ENCODE measurements at places on chromosomes 2 and 18. TPM values are rescaled to one million over a fixed set of nuclear protein-coding genes. Genes with fewer than 3 reads are reported as not detected.
A peak's percentile ranks its signal among the peaks of the same experiment; 100 is the strongest.

GRCh38 chr2:188193230-188193629 is 98.4 kb upstream of the GULP1 start:
- no peak for DNase-seq
- H3K4me3 ChIP-seq, result no peak overlapping the region
- no peaks in the 10 kb centered on the region for H3K4me1 ChIP-seq
- no peaks in the 10 kb centered on the region for H3K36me3 ChIP-seq
- H3K27ac ChIP-seq, result no peak overlapping the region

- no peaks in the 10 kb centered on the region for H3K36me3 ChIP-seq
- peak within 1 kb of the TSS; percentile 28 for H3K4me3 ChIP-seq
Observed at GRCh38 chr2:73984203-73984921, at the start of gene TET3. TET3 (plus strand) TSS chr2:73984910; CDS start chr2:73986404, 1,494 bp downstream.

DNA sequence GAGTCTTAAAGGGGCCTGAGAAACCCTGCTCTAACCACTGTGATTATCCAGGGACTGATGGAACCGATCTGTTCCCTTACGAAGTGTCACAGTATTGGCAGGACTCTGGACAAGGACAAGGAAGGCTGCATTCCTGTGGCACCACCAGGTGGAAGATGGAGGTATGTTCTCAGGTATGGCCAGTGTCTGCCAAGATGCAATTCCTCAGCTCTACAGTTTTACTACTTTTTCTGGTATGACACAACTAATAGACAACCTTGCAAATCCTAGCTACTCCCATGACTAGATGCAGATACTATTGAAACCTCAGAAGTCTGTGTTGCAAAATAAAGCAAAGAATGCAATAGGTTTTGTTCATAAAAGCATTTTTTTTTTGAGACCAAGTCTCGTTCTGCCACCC is 14.6 kb downstream of the RAB31 start:
- peak; percentile 57 for DNase-seq
- no peaks in the 10 kb centered on the region for H3K4me1 ChIP-seq
- no peaks in the 10 kb centered on the region for H3K27me3 ChIP-seq
- no peak overlapping the region for H3K4me3 ChIP-seq
- H3K27ac ChIP-seq, result no peak overlapping the region

DNA sequence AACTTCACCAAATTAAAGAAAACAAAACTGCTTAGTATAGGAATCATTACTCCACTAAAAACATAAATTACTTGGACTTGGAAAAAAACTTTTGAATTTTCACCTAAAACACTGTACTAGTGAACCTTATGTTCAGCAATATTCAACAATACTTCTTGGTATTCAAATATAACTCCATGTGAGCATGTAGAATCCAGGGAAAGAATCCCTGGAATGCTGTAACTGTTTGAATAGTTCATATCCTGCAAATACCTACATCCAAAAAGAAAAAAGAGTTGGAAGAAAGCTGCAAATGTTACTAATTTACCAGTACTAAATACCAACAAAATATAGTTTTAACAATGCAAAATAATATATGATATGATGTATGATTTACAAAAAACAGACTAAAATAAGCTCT is 65.4 kb downstream of the IKZF2 start:
- no peak overlapping the region for H3K27ac ChIP-seq
- H3K36me3 ChIP-seq, result no peaks in the 10 kb centered on the region
- H3K4me3 ChIP-seq, result no peak overlapping the region
- H3K27me3 ChIP-seq, result no peaks in the 10 kb centered on the region
- H3K4me1 ChIP-seq, result no peaks in the 10 kb centered on the region

DNA sequence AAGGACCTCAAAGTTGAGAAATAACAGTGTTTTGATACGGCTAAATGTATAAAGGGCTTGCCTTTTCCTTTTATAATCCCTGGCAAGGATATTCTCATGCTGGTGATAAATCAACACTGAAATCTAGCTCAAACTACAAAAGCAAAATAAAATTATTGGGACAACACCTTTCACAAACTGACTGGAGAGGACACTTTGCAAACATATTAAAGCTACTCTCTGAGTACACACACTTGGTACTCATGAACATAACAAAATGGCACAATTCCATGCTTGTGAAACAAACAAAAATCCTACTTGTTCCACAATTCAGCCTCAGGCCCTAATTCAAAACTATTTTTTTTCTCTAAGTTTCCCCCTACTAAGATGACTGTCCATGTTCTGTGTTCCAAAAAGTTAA is 305.8 kb downstream of the ETAA1 start:
- H3K27ac ChIP-seq, result no peak overlapping the region
- no peaks in the 10 kb centered on the region for H3K4me1 ChIP-seq
- no peak for DNase-seq

DNA sequence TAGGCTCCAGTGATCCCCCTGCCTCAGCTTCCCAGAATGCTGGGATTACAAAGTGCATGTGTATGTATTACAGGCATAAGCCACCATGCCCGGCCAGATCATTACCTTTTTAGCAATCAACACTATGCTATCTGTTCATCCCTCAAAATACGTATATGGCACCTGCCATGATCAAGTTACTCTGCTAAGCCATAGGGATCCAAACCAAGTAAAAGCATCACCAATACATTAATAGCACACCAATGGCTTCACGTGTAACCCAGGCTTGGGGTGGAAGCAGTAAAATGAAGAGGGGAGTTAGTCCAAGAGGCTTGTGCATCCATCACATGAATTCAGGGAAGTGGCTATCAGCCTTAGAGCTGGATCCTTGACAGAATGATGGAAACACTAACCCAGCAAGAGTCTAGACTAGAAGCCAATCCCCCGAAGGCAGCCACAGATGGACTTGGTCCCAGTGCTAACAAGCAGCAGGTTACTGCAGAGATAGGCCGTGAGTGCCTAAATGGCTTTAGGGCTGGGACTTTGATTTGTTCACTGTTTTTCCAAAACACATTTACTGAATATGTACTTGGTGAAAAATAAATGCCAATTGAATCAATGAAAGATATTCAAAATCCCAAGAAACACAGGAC is 11.3 kb downstream of the HDLBP start:
- H3K27me3 ChIP-seq, result no peaks in the 10 kb centered on the region
- no peak overlapping the region for H3K4me3 ChIP-seq
- no peaks in the 10 kb centered on the region for H3K36me3 ChIP-seq
- no peak for DNase-seq

- H3K27me3 ChIP-seq, result no peaks in the 10 kb centered on the region
Observed at GRCh38 chr2:75790121-75790813, 79.6 kb upstream of the GCFC2 start.

DNA sequence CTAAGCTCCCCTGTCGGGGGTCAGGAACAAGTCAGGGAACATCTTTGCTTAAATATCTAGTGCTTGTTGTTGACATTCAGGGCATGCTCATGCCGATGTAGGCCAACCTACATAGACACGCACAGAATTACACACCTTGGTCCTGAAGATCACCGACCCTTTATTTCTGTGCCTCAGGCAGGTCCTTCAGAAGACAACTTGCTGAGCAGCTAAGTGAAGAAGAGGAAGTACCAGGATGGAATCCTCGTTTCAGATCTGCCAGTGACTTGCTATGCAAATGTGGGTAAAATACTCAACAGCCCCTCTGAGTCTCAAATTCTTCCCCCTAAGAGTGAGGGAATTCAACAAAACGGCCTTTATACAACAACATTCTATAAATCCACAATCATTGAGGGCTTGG is 494.7 kb downstream of the BCL11A start:
- no peaks in the 10 kb centered on the region for H3K27me3 ChIP-seq
- no peaks in the 10 kb centered on the region for H3K36me3 ChIP-seq
- peaks cover 13% of the 10 kb centered on the region for H3K4me1 ChIP-seq
- H3K4me3 ChIP-seq, result no peak overlapping the region
- DNase-seq, result no peak

- DNase-seq, result no peak
- H3K4me3 ChIP-seq, result no peak overlapping the region
- H3K27me3 ChIP-seq, result no peaks in the 10 kb centered on the region
- no peak overlapping the region for H3K27ac ChIP-seq
Observed at GRCh38 chr2:219829667-219830352, 202.4 kb downstream of the SLC4A3 start.

- DNase-seq, result no peak
- H3K4me3 ChIP-seq, result peak overlapping the region; percentile 68
- H3K36me3 ChIP-seq, result no peaks in the 10 kb centered on the region
- H3K4me1 ChIP-seq, result peaks cover 9% of the 10 kb centered on the region
Observed at GRCh38 chr2:73736378-73736777, 767 bp downstream of the TPRKB start.

GRCh38 chr2:43051338-43051737 is 175.1 kb downstream of the ZFP36L2 start:
- no peaks in the 10 kb centered on the region for H3K27me3 ChIP-seq
- DNase-seq, result no peak
- no peak overlapping the region for H3K27ac ChIP-seq
- no peak overlapping the region for H3K4me3 ChIP-seq
- H3K4me1 ChIP-seq, result peaks cover 10% of the 10 kb centered on the region

GRCh38 chr18:2774669-2775068 is 72.1 kb upstream of the EMILIN2 start:
- H3K27me3 ChIP-seq, result no peaks in the 10 kb centered on the region
- no peak overlapping the region for H3K27ac ChIP-seq
- no peaks in the 10 kb centered on the region for H3K4me1 ChIP-seq
- peaks cover 22% of the 10 kb centered on the region for H3K36me3 ChIP-seq
- H3K4me3 ChIP-seq, result no peak overlapping the region

DNA sequence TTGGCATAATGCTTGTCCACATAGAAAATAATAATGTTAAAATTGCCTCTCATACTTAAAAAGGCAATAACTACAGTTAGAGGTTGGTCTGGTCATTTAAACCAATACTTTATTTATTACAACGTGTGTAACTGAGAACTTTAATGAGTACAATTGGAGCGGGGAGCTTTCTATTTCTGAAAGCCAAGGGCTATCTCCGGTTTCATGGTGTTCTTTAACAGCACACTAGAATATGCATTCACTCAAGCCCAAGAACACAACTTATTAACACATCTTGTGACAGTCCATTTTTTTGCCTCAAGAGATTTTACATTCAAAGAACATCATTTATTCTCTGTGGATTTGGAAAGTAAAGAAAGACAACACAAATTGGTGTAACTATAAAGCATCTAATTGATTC is 131.8 kb downstream of the KCNH7 start:
- H3K4me3 ChIP-seq, result no peak overlapping the region
- H3K4me1 ChIP-seq, result peaks cover 17% of the 10 kb centered on the region
- no peak for DNase-seq
- no peaks in the 10 kb centered on the region for H3K27me3 ChIP-seq

DNA sequence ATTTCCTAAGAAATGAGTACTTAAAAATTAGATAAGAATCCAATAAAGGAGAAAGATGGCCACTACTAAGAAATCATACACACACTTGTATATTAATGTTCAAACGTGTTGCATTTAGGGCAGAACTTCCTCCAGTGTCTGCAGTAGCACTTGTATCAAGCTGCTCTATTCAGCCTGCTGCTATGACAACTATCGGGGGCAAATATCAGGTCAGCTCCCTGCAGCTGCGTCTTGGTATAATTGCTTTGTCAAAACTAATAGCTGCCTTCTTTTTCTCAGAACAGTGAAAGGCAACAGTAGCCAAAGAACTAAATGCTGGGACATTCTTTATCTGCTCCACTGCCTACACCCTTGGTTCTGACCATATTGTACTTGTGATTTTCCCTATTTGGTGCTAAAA is 300.7 kb downstream of the NOL4 start:
- DNase-seq, result no peak
- no peaks in the 10 kb centered on the region for H3K27me3 ChIP-seq
- H3K4me3 ChIP-seq, result no peak overlapping the region
- H3K4me1 ChIP-seq, result no peaks in the 10 kb centered on the region

- DNase-seq, result no peak
- no peaks in the 10 kb centered on the region for H3K4me1 ChIP-seq
- H3K4me3 ChIP-seq, result no peak overlapping the region
- no peaks in the 10 kb centered on the region for H3K27me3 ChIP-seq
Observed at GRCh38 chr2:121135168-121135853, 149.7 kb downstream of the TFCP2L1 start.

DNA sequence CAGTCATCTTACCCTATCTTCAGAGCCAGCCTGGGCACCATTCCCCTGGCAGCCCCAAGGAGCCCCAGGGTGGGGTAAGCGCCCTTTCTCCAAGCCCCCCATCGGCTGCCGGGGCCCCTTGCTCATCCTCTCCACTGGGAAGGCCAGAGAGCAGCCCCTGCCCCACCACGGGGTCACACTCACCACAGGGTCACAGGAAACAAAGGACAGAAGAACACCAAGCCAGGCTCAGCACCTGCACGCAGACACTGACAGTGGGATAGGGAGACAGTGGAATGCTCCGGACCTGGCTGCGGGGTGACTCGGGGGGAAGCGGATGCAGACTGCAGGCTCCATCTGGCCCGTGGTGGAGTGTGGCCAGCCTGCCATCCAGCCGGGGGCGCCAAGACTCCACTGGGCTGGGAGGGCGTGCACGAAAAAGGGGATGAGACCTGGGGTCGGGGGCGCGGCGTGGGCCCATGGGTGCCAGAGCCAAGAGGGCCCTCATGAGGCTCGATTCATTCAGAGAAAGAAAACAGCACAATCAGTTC is 21.1 kb downstream of the HDAC4 start:
- no peak overlapping the region for H3K27ac ChIP-seq
- H3K4me3 ChIP-seq, result no peak overlapping the region
- no peak for DNase-seq
- H3K27me3 ChIP-seq, result no peaks in the 10 kb centered on the region

DNA sequence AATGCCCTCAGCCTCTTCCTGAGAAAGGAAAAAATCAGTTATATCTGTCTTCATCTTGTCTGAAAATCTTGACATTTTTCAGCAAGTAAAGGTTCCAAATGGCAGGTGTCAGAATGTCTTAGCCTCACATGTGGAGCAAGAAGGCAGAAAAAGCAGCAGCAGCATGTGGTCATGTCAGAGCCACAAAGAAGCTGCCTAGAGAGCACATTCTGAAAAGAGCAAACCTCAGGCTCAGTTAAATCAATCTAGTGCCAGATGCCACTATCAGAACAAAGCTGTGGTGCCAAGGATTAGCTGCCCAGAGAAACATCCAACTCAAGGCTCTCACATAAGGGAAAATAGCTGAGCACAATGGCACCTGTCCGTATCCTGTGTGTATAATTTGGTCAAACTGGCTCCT is 105.9 kb downstream of the SRBD1 start:
- DNase-seq, result no peak
- no peaks in the 10 kb centered on the region for H3K27me3 ChIP-seq
- H3K4me3 ChIP-seq, result no peak overlapping the region
- no peaks in the 10 kb centered on the region for H3K4me1 ChIP-seq

GRCh38 chr2:113376913-113377445 is 60.5 kb upstream of the ZNG1B start:
- H3K27me3 ChIP-seq, result no peaks in the 10 kb centered on the region
- no peak for DNase-seq
- no peaks in the 10 kb centered on the region for H3K36me3 ChIP-seq
- H3K4me3 ChIP-seq, result no peak overlapping the region
- H3K27ac ChIP-seq, result no peak overlapping the region

GRCh38 chr2:70852824-70853223 is 17.2 kb upstream of the CD207 start:
- H3K36me3 ChIP-seq, result no peaks in the 10 kb centered on the region
- H3K4me1 ChIP-seq, result no peaks in the 10 kb centered on the region
- no peaks in the 10 kb centered on the region for H3K27me3 ChIP-seq

DNA sequence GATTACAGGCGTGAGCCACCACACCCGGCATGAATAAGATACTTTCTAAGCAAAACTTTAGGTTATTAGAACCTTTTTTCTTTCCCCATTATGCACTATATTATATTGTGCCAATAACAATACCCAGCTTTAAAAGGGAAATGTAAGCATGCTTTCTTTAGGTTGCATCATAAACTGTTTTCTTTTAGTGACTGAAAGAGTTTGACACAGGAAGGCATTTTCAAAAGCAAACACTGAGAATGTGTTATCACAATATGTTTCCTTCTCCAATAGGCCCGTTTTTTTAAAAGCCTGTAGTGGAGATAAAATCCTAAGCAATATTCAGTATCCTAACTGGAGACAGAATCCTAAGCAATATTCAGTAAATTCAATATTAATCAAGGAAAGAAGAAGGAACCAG is 16.7 kb upstream of the EPB41L5 start:
- no peaks in the 10 kb centered on the region for H3K4me1 ChIP-seq
- H3K27ac ChIP-seq, result no peak overlapping the region
- no peak overlapping the region for H3K4me3 ChIP-seq
- H3K27me3 ChIP-seq, result no peaks in the 10 kb centered on the region
- no peak for DNase-seq

The FAM124B gene
- 0.15 TPM for polyA plus RNA-seq
